ENCODE measurements at places on chromosomes 13 and 19.

- DNase-seq = no peak
These were observed 6.7 kb downstream of the RNU6-9 start for GRCh38 chr19:900043-900301.

GRCh38 chr19:16328824-16329482 lies 4.3 kb downstream of the KLF2 start:
- no peak for DNase-seq

DNA sequence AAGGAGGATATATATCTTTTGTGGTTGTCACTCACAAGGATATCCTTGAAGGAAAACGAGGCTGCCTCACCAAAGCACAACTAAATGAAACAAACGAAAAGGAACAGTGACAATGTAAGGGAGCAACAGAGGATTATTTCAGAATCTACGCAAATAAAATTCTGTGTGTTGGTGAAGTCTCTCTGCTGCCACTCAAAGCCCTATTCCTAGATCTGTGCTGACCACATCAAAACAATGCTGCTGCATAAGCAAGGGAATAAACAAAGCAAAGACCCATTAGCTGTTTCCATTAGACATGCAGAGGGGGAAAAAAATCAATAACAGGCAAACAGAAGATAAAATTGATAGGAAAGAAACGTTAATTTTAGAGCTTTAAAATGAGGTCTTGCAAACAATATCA lies 204.4 kb downstream of the MZT1 start:
- DNase-seq = no peak

GRCh38 chr13:110363010-110363409 lies 55.9 kb downstream of the COL4A2 start:
- no peak for DNase-seq

GRCh38 chr13:35882722-35883497 lies 248.3 kb downstream of the DCLK1 start:
- DNase-seq = no peak

- no peak for DNase-seq
These were observed 119.7 kb upstream of the SOX1 start for GRCh38 chr13:111947026-111947810.

DNA sequence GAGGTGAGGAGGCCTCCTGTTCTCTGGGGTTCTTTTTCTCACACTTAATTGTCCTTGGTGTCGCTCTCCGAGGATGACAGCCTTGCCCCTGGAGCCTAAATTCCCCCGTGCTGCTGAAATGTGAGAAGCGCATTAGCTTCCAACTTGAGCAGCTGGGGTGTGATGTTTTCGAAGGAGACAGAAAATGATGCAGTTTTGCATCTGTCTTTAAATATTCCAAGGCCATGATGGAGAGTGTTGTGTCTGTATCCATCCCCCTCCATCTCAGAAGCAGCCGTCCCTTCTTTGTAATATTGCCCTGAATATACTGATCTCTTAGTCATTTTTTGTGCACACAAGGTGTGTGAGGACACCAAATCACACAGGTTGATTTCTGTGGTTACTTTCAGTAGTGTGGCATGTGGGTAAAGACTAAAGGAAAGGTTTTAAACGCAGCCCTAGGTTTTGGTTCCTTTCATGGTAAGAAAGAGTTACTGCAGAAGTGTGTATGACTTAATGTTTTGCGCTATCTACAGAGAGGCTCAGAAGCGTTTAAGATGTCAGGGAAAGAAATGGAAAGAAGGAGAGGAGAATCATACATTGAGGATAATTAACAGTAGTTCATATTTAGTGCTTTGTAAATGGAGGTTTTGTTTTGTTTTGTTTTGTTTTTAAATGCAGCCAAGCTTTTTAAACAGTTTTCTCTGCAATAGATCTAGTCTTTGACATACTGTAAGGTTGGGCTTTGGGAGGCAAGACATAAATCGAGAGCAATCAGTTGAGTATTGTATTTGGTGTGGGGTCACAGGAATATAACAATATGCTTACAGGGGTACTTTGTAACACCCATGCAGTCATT lies 1.6 kb downstream of the NBEA start:
- DNase-seq = no peak

DNA sequence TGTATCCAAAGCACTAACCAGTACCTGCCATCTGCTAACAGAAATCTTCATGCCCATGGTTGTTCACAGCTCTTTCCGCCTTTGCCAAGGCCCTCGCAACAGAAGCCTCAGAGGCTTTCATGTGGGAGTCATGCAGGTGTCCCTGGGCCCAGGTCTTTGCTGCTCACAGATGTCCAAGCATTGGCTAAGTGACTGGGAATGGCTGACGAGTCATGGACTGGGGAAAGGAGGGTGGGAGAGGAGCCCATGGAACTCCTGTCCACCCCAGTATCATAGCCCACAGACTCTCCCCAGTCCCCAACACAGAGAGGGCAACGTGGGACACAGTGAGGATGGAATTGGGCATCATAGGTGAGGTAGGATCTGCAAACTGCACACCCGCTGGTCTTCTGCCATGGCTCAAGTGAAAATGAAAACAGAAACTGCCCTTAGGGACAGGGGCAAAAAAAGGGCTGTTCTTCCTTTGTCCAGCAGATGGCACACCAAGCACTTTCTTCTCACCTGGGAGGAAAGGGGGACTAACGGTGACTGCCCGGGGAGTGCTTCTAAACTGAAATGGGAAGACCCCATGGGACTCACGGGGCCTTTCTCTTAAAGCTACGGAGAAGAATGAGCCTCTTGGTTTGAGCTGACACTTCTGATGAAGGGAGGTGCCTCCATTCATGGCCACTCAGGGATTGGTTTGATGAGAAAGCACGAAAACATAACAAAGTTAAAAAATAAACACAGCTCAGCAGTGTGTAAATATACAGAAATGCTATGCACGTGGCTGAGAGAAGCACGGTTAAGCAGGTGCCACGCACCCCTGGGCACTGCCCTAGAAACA lies 11.1 kb upstream of the DHRS12 start:
- no peak for DNase-seq

DNA sequence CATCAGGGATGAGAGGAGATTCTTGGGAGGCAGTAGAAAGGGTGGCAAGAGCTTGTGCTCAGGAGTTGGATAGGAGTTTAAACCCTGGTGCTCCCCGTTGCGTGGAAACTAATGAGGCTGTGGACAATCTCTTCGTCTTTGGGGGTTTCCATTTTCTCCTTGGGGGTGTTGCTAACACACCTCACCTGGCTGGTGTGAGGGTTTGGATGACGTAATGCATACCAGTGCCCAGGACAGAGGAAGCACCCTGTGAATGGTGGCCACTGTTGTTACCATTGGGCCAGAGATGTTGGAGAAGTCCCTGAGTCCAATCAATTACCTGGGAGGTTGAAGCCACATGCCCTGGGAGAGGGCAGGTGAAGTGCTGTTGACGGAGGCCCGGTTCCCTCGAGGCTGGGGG lies 146.5 kb downstream of the URI1 start:
- DNase-seq = no peak

All from activated CD8-positive, alpha-beta memory T cell treated with anti-CD3 and anti-CD28 coated beads for 1 hour (primary cell).